ENCODE measurements at places on chromosomes 5 and 9.

GRCh38 chr9:132547052-132547431 is 35.4 kb upstream of the BARHL1 start:
- DNase-seq, result no peak

DNA sequence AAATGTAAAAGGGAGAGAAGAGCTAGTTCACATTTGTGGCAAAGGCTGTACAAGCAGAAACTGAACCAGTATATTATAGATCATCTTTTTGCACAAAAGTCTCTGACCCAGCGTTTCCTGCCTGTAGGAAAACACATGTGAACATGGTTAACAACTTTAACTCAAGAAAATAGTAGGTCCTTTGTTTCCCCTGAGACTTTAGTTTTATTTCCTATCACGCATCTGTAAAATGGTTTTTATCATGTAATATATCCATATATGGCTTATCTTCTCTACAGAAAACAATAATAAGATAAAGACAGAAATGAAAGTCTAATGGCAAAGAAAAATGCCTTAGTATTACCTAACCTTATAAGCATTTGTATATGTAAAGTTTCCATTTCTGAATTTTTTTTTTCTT is 2.7 kb downstream of the KIF3A start:
- DNase-seq, result no peak

DNA sequence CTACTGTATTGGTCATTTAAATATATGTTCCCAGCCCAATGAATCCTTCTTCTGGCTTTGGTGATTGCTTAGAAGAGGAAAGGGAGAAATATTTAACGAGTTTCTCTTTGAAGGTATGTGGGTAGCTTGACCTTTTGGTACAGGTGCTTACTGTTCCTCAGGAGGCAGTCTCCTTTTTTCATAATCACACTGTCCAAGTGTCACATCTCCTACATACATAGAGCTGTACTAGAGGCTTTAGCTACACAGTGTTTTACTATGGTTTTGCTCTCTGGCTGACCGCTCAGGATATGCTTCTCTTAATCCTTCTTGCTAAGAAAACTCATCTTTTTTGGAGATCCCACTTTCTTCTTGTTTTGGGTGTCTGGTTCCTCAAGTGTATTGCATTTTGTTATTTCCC is 6.9 kb downstream of the ERBIN start:
- no peak for DNase-seq

GRCh38 chr9:124132671-124133147 is 121.1 kb downstream of the LHX2 start:
- no peak for DNase-seq

DNA sequence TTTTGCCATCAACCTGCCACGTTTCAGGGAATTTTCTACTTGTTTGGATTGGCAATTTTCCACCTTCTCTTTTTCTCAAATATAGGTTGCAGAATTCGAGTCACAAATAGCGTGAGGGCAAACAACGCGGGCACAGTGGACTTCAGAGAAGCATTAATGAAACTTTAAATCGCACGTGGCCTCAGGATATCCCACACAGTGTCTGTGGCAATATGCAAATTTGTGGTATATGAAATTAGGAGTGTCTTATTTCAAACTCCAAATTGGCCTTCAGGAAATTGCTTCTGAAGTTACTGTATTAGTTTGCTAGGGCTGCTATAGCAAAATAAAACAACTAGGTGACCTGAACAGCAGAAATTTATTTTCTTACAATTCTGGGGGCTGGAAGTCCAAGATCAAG is 91.2 kb downstream of the MTRR start:
- no peak for DNase-seq

- no peak for DNase-seq
These were observed 621.6 kb downstream of the BNC2 start for GRCh38 chr9:16248822-16249221.

GRCh38 chr5:165370794-165371193 is 1865.4 kb downstream of the MAT2B start:
- DNase-seq, result no peak

- no peak for DNase-seq
These were observed 107.4 kb downstream of the FBXO38 start for GRCh38 chr5:148491015-148491792.

DNA sequence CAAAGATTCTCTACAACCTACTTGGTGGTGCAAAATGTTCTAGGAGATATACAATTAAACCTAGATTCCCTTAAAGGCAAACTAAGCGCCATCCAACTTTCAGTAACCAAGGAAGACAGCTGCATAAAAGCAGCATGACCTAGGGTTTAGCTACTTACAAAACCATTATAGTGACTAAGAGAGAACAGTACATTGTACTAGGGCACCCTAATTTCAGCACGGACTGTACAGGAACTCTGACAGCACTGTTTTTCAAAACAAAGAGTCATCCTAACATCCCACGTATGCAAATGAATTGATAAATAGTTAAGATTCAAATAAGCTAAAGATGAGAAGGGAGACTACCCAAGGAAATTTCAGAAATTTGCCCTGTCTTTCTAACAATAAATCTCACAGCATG is 30.0 kb downstream of the STRBP start:
- no peak for DNase-seq

DNA sequence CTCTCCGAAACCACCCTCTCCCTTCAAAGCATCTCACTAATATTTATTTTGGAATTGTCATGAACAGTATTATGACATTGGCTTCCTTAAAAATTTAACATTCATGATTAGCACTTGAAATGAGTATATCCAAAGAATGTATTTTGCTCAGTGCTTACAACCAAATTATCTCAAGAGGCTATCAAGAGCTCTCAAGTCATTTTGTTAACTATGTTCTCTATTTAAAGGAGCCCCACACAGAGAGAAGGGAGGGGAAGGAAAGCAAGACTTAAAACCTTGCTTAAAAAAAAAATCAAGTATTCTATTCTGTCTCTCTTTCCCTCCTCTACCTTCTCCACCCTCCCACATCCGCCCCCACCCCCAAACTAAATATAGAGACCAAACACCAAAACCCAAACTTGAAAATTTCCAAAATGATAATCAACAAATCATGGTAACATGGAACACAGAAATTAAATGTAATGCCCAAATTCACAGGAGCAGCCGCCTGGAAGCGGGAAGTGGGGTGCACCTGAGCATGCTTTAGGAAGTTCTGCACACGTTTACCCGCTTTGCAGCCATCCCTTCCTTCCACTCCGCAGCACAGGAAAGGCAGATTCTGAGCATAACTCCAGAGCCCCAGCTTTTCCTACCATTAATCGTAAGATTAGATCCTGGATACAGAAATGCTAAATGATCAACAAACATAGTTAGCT is 66.9 kb downstream of the EBF1 start:
- DNase-seq, result no peak

DNA sequence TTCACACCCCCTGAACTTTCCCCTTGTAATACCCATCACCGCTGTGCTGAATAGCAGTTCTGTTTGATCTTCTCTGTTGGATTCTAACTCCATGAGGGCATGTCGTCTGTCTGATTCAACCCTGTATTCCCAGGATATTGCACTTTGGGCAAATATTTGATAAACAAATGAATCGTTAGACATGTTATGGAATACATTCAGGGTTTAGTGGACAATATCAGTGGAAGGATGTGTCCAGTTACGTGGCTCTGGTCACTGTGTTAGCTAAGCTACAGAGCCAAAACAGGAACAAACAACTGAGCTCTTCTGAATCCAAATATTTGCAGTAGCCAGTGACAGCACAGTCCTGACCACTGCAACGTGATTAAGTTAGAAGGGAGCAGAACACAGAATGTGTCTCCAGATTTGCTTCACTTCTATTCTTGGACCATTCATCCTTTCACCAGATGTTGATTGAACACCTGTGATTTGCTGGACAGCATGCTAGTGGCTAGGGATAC is 13.2 kb downstream of the ANGPTL2 start:
- no peak for DNase-seq

DNA sequence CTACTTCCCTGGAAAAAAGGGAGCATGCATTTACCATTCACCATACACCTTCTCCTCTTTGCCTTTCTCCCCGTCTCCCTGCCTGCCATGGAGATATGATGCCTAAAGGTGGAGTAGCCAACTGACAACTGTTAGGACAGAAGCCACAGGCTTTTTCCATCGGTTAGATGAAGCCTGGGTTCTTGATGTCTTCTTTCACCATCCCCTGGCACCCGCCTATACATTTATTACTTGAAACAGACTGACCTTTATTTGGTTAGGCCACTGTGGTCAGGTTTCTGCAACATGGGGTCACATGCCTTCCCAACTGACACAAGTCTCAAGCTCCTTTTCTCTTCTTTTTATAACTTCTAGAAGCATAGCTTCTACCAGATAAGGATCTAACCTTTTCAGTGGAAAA is 7.1 kb downstream of the LCP2 start:
- DNase-seq, result no peak

DNA sequence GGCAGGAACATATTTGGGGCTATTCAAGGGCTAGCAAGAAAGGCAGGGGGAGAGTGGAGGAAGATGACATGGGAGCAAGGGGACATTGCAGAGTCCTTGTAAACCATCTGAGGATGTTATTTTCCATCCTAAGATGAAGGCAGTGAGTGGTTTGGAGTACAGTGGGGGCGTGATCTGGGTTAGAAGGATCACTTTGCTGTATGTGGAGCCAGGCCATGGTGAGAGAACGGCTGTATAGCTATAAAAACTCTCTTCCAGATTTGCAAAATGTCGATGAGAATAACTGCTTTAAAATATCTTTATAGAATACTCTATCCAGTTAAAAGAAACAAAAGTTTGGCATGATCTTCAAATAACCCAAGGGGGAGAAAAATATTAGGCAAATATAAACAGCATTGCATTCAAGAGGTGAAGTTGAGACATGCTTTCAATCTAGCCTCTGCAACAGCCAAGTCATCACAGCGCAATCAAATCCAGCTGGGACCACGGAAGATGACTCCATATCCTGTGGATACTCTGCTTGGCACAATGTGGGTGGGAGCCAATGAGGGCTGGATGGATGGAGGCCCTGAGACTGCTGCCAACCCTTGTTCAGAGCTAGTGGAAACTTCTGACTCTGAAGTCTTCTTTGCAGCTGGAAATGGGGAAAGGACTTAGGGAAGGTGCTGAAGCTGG is 111.5 kb upstream of the BASP1 start:
- DNase-seq, result no peak

DNA sequence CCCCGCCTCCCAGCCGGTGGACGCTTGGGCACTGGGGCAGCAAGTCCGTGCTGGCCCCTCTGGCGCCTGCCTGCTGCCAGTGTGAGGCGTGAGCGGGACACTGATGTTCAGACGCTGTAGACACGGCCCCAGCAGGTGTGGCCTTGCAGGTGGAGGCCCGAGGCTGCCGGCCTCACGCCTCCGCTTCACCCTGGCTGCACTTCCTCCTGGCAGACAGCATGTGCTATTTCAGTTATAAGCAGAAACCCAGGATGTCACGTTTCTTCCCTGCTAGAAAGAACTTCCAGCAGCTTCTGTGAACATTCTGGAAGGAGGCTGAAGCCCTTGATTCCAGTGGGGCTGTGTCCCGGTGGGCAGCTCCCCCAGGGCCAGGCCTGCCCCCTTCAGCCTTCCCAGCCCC is 114.8 kb upstream of the FCN2 start:
- no peak for DNase-seq

- peak; percentile 28 for DNase-seq
These were observed at the start of gene CFAP77 for GRCh38 chr9:132409828-132410528. Gene CFAP77, plus strand, starts transcription at chr9:132410211. Its CDS starts 61 bp downstream, at chr9:132410272.

- DNase-seq, result no peak
These were observed 328.9 kb upstream of the MEF2C start for GRCh38 chr5:89211836-89212235.

DNA sequence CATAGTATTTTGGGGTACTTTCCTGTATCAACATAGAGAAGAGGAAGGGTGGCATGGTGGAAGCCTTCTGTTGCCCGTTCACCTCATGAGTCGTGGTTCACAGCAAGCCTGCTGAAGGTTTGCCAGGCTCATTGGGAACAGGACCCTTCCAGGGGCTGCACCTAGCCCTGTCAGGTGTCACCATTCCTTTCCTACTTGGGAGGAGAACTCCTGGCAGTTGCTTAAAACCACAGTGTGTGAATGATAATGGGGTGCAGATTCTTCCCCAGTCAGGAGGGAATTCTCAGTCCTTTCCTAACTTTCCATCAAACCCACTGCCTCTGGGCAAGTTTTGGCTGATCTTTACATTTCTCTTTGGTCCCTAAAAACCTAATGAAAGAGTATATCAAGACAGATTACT is 99.4 kb upstream of the CTNND2 start:
- no peak for DNase-seq

DNA sequence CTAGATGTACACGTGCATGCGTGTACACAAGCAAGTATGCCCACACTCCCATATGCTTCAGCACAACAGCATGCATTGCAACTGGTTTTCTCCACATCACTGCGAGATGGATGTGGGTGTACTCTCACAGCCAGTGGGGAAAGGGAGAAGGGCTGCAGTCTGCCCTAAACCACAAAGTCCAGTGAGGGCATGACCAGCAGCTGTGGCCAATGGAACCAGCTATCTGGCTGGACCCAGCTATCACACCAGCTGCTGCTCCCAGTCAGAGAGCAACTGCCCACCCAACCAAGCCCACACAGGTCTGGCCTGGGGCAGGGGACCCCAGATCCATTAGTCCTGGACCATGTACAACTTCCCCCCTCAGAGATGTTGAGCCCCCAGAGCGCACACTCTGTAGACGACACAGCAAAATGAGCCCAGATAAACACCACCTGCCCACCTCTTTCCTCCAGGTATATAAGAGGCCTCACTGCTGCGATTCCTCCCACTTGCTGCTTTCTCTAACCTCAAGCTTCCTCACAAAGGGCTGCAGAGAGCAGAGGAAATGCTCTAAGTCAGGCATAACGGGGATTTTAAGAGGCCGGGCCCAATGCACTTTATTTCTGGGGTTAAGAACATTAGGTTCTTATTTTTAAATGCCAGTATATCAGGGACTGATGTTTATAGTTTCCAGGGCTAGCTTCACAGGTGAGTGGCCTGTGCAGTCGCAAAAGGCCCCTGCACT is 39.0 kb downstream of the SHB start:
- DNase-seq, result no peak

DNA sequence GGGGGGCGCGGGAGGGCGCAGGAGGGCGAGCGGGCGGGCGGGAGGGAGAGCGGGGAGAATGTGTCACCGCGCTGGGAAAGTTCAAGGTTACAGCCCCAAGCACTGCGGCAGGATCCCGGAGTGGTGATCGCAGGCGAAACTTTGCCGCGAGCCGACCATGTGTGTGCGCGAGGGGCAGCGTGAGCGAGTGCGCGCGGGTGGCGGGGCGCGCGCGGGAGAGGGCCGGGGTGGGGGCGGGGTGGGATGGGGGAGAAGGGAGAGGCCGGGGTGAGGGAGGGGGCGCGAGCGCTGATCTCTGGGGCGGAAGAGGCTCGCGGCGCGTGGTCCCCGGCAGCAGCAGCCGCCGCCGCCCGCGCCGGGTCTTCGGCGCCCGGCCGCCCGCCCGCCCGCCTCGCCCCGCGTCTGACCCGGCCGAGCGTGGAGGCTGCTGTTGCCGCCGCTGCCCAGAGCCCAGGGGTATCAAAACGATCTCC is at the start of gene NFIB:
TSS of gene NFIB (minus strand) at position 191 of the 473 bp plus-strand sequence. CDS start 630 bp downstream, outside the sequence.
- DNase-seq, result peak; percentile 25

DNA sequence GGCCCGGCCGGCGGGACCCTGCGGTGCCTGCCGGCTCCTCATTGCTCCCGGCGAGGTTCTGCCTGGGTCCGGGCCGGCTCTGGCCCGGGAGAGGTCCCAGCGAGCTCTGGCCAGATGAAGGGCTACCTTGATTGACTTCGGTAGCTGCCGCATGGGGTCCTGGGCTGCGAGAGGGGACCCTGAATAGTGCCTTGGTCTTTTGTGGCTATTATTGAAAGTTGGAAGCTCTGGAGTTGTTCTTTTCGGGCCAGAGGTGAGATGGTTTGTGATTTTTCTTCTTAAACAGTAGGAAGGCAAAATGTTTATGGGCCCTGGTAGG is 635 bp downstream of the NAA35 start:
- DNase-seq, result no peak

GRCh38 chr9:91582181-91582580 is 158.5 kb upstream of the NFIL3 start:
- no peak for DNase-seq
